Memory B cell (primary cell): ENCODE measurements at places on chromosomes 12 and 14.

DNA sequence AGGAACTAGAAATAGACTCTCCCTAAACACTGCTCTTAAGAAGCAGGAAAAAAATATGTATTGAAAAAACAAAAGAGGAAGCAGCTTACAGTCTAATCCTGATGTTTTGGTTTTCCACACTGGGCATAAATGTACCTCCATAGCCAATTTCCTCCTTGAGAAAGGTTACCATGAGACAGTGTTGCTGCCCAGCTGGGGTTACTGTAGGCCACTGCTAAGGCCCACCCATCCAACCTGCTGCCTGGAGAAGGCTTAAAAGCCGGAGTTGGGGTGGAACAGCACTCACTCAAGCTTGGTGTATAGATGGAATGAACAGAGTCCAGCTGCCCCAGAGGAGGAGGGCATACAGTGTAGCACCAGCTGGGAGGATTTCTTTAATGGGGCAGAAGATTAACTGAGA is 41.1 kb downstream of the ERG28 start:
- DNase-seq, result no peak

- no peak for DNase-seq
Measured at GRCh38 chr14:58659846-58660245, 22.1 kb downstream of the DACT1 start.

- DNase-seq, result peak; percentile 31
Measured at GRCh38 chr12:104604070-104604994, 147.6 kb downstream of the CHST11 start.

GRCh38 chr12:109998241-109998903 is 858 bp upstream of the ANKRD13A start:
- no peak for DNase-seq

GRCh38 chr12:128672893-128673292 is 150.9 kb downstream of the SLC15A4 start:
- no peak for DNase-seq

DNA sequence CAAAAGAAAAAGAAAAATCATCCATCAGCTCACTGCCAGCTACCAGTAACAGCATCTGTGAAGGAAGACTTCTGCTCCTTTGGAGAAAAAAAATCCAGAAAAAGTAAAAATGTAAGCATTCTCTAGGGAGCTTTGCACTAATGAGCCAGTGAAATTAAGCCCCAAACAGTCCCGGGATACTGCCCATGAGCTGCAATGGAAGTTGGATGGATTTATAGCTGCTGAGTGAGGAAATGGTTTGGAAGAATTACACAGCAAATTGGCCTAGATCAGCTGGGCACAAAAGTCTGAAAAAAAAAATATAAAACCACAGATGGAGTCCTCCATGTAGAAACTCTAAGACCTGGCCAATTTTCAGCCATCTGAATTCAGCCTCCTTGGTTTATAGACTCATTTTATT is 462.9 kb upstream of the USP15 start:
- no peak for DNase-seq

GRCh38 chr14:54698501-54698900 is 131.6 kb downstream of the SAMD4A start:
- DNase-seq, result no peak

DNA sequence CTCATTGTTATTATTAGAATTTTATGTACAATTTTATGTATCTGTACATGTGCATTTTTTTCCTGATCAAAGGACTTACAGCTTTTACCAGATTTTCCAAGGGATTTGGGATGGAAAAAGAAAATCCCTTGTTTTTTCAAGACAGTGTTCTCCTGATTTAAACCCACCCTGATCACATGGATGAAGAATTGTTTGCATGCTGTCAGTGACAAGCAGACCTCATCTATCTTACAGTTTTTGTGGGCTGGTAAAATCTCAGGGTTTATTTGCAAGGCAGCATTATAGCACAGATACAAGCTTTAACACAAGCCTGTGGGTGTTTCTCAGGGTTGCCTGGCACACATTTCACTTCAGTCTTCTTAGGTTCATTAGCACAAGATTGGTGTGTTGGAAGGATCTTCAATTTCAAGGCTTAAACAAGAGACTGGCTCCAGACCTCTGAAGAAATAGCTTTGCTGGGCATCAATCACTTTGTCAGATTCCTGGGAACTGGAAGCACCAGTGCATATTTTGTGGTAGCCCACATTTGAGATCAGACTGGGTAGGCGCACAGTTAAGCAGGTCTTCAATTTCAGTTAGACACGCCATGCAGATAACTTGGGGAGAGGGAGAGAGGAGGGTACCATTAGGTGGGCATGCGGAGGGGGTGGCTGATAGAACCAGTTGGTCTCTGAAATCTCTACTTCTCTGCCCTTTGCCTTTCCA is 118.0 kb downstream of the TBX5 start:
- DNase-seq, result no peak

- no peak for DNase-seq
Measured at GRCh38 chr14:98022541-98023520, 1225.6 kb downstream of the VRK1 start.

DNA sequence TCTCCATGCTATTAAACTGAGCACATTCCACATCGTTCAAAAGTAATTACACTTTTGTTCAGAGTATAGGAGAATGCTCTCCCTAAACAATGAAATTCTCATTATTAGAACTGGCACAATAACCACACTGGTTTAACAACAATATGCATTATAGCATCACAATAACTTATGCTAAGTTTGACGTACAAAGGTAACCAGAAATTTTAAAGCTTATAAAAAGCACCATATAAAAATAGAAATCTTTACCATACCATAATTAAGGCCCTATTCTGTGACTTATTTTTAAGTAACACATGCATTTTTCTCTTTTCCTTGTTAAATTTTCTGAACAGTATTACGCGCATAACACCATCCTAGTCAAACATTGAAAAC is 60.4 kb downstream of the SOX5 start:
- DNase-seq, result no peak

GRCh38 chr14:75614179-75614578 is 35.8 kb downstream of the FLVCR2 start:
- DNase-seq, result no peak

DNA sequence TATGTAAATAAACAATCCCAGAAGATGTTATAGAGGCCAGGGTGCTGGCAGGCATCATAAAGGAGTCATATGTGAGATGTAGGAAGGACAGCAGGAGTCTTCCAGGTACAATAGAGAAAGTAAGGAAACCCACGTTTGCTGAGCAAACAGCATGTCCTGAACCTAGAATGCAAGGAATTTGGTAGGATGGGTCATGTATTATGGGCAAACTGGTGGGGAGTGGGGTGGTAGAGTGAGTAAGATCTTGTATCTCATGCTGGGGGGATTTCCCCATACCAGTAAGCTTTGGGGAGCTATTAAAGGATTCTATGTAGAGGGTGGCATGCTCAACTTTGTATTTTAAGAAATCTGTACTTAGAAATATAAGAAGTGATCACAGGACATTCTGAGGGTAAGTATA is 41.0 kb downstream of the CDKL1 start:
- no peak for DNase-seq

- no peak for DNase-seq
Measured at GRCh38 chr12:106446419-106447092, 89.0 kb downstream of the POLR3B start.

DNA sequence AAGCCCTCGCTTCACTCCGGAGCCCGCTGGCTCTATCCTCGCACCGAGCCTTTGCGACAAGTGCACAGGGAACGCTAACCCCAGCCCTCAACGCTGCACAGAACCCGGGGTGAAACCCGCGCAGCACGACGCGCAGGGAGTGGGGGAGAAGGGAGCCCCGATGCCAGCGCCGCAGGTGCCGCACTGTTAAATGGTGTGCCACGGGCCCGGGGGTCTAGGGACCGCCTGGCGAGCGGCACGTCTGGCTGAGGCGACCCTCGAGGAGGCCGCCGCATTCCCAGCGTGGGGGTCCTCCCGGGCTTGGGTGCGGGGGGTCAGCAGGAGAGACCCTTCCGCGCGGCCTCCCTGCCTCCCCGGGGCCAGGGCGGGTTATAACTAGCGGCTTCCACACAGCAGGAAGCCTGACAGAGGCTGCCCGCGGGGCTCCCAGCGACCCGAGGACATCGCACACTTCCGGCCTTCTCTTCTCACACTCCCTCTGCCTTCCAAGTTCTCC is 23.8 kb upstream of the LRTM2 start:
- peak; percentile 54 for DNase-seq

GRCh38 chr14:70755655-70756054 is 53.7 kb downstream of the MAP3K9 start:
- DNase-seq, result no peak

DNA sequence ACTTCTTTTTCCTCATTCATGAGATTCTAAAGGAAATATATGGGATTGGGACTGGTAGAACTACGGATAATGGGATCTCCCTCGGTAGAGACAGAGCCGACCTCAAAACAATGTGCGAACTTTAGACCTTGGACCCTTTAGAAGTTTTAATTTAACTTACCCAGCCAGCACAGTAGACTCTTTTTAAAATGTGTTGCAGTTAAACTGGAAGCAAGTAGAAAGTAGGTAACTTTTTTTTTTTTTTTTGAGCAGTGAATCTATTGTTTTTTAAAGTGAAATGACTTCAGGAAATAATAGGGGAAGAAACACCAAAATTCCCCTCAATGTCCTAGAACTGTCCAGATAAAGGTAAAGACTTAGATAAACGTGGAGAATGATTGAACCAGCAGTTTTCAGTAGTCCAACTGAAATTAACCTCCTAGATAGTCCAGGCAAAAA is 1.1 kb upstream of the ATXN2 start:
- DNase-seq, result no peak

GRCh38 chr12:48067250-48067938 is 38.5 kb downstream of the SENP1 start:
- no peak for DNase-seq

DNA sequence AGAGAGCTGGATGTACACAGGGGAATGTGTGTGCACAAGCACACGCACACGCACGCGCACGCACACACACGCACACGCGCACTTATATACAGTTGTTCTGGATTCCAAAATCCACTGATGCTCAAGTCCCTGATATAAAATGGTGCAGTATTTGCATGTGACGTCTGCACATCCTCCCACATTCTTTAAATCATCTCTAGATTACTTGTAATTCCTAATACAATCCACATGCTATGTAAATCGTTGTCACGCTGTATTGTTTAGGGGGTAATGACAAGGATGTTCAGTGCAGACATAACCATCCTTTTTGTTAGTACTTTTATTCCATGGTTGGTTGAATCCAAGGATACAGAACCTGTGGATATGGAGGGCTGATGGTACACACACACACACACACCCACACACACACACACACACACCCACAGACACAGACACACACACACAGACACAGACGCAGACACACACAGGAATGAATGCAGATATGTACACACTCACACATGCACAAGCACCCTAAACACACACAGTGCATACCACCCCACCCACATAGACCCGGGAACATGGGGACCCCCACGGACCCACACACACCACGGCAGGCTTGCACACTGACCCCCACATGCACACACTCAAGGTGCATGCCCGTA is 188.5 kb upstream of the PRMT8 start:
- no peak for DNase-seq

- DNase-seq, result no peak
Measured at GRCh38 chr12:115700896-115701465, 576.5 kb downstream of the MED13L start.

DNA sequence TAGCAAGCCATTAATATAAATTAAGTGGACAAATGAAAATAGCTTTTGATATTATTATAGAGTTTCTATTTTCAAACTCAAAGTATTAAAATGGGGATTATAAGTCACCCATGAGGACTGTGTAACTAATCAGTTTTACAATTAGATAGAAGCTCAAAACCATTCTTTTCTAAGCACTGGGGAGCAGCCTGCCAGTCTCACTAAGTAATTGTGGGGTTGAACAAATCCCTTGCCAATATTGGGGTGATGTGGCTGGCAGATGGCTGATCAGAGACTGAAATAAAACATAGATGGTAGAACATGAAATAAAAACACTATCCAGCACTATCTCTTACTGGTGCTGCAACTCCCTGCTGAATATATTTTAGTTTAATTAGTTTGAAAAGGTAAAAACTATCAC is 353.2 kb downstream of the FLRT2 start:
- no peak for DNase-seq

- DNase-seq, result no peak
Measured at GRCh38 chr12:100356644-100357223, at the start of gene SLC17A8. Gene SLC17A8, plus strand, starts transcription at chr12:100357074. Its CDS starts 318 bp downstream, at chr12:100357392.

DNA sequence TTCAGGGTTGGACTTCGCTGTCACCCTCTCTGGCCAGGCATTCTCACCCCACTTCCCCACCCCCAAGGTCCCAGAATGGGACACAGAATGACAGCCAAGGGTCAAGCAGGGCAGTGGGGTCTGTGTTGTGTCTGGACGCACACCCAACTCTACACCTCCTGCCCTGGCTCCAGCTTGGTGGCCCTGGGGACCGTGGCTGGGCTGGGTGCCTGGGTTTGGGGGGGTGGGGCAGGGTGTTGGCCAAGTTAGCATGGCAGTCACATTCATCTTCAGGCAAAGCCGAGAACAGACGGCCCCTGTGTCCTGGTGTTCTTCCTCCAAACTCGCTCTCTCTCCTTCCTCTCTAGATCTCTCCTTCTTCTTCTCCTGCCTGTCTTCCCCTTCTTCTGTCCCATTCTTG is 5.6 kb downstream of the LRP1 start:
- no peak for DNase-seq

DNA sequence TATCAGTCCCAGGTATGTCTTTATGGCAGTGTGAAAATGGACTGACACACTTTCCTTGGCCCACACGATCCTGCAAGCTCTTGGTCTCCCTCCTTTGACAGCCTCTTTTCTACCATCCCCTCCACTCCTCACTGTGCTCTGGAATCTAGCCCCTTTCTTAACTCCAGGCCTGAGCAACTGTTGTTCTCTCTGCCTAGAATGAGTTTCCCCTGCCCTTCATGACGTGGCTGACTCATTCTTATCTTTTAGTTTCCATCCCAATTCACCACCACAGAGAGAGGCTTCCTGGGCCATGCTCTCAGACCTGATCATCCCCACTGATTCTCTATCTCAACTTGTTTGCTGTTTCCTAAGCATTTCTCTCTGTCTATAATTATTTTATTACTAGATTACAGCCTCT is 157.4 kb upstream of the HMGA2 start:
- DNase-seq, result no peak

GRCh38 chr12:18135086-18135485 is 45.1 kb upstream of the RERGL start:
- no peak for DNase-seq

DNA sequence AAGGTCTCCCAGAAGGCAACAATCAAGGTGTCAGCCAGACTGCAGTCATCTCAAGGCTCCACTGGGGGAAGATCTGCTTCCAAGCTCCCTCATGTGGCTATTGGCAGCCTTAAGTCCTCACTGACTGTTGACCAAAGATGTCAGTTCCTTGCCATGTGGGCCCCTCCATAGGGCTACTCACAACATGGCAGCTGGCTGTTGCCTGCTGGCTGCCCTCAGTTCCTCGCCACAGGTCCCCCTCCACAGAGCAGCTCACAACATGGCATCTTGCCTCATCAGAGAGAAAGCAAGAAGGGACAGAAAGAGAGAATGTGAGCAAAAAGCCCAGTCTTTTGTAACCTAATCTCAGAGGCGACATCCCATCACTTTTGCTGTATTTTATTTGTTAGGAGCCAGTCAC is 34.4 kb upstream of the EGLN3 start:
- no peak for DNase-seq
